ENCODE measurements at places on chromosomes 4 and X.

GRCh38 chr4:132565542-132565941 is 583.6 kb upstream of the PCDH10 start:
- no peak for DNase-seq

DNA sequence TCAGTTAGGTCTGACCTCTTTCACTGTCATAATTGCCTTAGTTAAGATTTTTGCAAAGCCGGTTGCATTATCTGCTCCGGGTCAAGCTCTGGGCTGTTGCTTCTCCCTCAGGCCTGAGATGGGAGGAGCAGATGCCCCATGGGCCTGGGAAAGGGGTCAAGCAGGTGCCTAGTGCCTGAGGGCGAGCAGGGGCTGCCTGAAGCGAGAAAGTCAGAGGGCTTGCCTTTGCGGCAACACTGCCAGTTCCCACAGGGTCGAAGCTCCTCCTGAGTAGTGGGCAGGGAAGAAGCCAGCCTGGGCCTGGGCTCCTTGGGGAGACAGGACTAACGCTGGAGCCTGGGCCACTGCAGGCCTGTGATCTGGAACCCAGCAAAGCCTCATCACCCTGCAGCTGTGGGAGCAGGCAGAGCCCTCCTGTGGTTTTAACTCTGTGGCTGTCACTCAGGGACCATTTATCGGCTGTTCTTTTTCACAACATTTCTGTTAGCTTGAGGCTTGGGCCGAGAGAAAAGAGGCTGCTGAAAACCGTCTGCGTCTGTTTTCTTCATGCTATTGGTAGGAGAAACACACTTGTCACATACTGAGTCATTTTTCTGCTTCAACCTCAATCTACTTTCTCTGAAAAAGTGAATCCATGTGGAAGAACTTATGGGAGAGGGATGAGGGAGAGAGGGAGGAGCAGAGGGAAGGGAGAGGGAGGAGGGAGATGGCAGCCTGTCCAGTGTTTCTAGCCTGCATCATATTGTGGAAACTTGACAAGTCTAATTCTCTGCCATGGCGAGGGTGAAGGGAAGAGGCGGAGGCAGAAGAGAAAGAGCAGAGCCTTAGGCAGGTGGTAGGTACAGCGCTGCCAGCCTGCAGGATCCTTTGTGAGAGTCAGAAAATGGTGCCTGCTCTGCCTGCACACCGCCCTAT is 68.4 kb downstream of the RHOH start:
- DNase-seq, result no peak

DNA sequence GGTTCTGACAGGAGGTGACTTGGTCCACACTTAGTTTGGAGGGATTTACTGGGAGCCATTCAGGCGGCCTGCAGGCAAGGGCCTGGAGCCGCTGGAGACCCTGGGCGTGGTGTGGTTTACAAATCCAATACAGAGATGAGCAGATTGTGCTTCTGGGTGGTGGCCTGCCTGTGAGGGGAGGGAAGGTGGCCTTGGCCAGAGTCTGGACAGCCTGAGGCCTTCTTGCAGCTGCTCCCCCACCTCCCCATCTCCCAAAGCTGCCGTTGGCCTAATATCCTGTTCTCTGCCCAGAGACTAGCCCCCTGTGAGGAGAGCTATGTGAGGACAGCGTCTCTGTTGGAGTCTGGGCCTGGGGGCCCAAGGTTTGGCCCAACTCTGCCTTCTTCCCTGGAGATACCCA is 163.9 kb upstream of the MAMLD1 start:
- DNase-seq, result no peak

GRCh38 chr4:185779517-185779916 is 32.5 kb downstream of the SORBS2 start:
- DNase-seq, result no peak

GRCh38 chrX:130916636-130917422 is 13.8 kb upstream of the ENOX2 start:
- no peak for DNase-seq

DNA sequence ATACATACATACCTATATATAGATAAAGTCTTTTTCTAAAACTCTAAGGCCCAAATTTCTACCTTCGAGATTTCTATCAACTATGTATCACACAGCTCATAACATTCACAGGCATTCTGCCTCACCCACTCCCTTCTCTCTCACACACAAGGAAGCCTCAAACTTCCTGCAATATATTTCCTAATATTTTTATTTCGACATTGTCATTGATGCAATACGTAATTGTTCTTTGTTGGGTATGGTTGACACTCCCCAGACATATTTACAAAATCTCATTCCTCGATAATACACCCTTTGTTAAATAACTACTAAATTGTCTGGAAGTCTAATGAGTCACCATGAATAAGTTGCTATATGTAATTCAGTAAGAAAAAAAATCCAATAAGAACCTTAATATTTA is 143.5 kb downstream of the HNRNPD start:
- no peak for DNase-seq

DNA sequence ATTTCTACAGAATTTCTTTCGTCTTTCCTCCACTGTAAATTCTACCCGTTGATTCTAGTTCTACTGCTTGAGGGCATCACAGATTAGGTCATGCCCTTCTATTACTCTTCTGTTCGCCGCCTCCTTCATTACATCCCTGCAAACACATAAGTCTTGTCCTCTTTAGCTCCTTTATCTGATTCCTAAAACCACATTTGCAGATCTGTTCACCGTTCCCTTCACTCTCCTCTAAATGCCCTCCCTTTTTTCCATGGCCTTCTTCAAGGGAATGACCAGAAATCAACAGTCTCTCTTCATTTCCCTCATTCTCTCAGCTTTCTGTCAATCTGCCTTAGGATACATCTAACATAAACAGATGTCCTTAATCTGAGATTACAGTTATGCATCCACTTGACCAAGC is 43.1 kb downstream of the BTC start:
- no peak for DNase-seq

GRCh38 chr4:147134536-147135210 is 189.0 kb upstream of the TTC29 start:
- no peak for DNase-seq

GRCh38 chr4:97496298-97496873 is 646.9 kb downstream of the STPG2 start:
- no peak for DNase-seq

- no peak for DNase-seq
Measured at GRCh38 chrX:153444333-153445011, 1.4 kb downstream of the TREX2 start.

- no peak for DNase-seq
Measured at GRCh38 chr4:98664959-98665358, 6.5 kb upstream of the TSPAN5 start.

DNA sequence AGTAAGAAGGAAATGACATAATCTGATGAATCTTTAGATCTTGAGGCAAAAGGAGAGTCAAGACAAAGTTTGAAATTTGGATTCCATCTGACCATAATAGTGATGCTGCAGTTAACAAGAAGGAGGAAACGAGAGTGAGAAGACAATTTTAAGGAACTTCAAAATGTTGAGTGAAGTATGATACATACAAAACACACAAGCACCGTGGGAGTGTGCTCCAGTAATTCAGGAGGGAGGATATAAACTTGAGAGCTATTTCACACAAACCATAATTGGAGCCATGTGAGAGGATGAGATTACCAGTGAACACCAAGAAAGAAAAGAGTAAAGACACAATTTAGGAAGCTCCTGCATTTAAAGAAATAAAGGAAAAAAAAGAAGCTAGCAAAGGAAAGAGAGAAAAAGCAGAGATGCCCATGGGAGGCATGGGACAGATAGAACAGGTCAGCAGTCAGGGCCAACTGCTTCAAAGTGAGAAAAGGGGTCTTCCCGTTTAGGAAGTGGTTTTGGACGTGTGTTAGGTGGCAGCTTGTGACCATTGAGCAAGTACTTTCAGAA is 150.7 kb upstream of the SLC7A11 start:
- DNase-seq, result no peak

DNA sequence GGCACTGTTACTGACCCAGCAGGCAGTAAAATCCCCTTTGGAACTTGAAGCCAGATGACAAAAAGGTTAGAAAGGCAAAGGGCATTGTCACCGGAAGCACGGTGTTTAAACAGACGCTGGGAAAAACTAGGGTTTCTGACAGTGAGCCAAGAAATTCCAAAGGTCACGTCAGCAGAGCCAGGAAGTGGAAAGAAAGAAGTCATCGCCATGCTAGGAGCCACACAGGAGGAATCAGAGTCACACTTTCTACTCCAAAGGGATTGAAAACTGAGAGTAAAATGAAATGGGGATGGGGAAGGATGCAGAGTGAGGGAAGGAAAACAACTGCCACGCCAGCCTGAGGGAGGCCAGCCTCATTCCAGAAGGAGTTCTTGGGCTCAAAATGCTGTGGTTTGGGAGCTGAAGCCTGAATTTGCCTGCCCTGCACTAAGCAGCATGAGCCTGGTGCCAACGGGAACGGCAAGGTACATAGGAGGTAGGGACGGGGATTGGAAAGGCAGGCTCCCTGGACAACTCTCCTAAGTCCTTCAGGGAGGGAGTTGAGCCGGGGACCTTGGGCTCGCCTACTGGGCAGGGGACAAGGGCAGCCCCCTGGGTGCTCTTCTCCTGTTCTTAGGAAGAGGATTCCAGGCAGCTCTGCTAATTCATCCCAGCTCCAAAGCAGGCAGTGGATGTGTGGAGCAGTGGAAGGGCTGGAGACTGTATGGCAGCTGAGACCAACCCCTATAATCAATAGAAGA is 66.8 kb downstream of the SOWAHB start:
- DNase-seq, result no peak

- no peak for DNase-seq
Measured at GRCh38 chr4:121156822-121157769, 7.0 kb downstream of the TNIP3 start.

- DNase-seq, result no peak
Measured at GRCh38 chr4:142743121-142743825, 102.8 kb downstream of the INPP4B start.

- no peak for DNase-seq
Measured at GRCh38 chrX:123450222-123450621, 266.1 kb downstream of the GRIA3 start.

GRCh38 chr4:22003878-22004277 is 55.3 kb upstream of the KCNIP4 start:
- no peak for DNase-seq

GRCh38 chr4:18664171-18664570 is 642.6 kb upstream of the LCORL start:
- no peak for DNase-seq

Measured in stimulated activated CD8-positive, alpha-beta memory T cell treated with anti-CD3 and anti-CD28 coated beads, Interleukin-2, amount 100 ng/mL, for 48 hours (primary cell).